ENCODE measurements at places on chromosomes 12 and 14.

DNA sequence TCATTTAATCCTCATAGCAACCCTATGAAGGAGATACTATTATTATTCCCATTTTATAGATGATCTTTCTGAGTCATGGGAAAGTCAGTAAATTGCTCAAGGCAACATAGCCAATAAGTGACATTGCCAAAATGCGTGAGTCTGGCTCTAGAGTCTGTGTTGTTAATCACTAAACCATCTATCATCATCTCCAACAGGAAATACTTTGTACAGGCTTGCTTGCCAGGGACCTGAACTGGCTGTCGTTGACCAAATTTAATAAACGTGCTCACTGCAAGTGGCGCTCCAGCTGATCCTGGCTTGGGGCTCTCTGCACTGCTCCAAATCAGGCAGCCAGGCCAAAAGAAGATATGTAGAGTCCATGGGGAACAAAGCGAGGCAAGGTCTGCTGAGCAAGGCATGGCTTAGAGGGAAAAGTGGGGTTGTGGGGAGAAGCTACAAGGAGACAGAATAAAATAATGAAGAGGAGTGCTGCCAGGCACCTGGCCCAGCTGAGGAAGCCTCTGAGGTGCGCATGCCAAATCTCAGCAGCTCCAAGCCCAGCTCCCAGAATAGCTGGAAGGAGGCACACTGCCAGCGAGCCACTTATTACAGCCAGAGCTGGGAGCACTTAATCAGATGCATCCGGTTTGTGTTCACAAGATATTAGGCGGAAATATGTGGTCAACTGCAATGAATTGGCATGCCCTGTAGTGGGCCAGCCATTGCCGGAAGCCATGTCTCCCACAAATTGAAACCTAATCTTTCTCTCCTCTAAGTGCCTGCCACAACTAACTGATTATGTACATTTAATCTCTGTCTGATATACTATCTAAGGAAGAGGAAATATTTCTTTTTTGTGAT lies 43.3 kb upstream of the PTPRO start:
- peak overlapping the region; percentile 75 for H3K27ac ChIP-seq
- DNase-seq: peak; percentile 61
- H3K27me3 ChIP-seq: no peaks in the 10 kb centered on the region
- H3K4me1 ChIP-seq: no peaks in the 10 kb centered on the region

DNA sequence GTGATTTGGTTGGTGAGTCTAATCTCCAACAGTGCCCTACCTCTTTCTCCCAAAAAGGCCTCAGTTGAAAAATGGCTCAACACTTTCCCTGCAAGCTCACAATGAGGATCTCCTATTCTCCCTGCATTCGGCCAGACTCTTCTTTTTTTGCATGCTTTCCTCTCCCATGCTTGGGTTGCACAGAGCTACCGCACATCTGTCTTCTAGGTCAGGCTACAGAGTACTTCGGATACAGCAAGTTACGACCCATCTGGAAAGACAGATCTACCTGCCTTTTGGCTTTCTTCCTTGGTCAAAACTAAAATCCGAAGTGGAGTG lies 305 bp upstream of the SLC16A7 start:
- H3K4me1 ChIP-seq: no peaks in the 10 kb centered on the region
- peak overlapping the region; percentile 92 for H3K27ac ChIP-seq
- DNase-seq: no peak
- H3K4me3 ChIP-seq: peak overlapping the region; percentile 71

DNA sequence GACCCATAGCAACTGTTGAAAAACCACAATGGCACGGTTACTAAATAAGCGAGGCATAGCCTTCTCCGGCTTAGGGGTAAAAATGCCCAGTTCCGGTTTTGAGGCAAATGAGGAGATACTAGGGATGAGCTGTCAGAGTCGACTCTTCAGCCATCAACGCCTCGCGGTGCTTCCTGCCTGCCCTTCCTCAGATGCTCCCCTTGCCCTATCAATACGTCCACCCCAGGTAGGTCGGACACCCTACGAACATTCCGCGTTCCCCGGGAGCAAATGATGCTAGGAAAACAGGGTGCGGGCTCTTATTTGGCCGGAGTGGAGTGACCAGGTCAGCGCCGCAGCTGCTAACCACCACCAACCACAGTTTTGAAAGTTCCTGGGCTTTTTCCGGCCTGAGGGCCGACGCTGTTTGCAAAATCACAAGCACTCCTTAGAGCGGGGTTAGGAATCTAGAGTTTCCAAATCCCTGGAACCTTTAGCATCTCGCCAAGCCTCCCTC lies 1.2 kb downstream of the SRSF9 start:
- H3K27me3 ChIP-seq: no peaks in the 10 kb centered on the region
- H3K36me3 ChIP-seq: peaks cover 8% of the 10 kb centered on the region
- no peak for DNase-seq
- peak overlapping the region; percentile 98 for H3K27ac ChIP-seq

DNA sequence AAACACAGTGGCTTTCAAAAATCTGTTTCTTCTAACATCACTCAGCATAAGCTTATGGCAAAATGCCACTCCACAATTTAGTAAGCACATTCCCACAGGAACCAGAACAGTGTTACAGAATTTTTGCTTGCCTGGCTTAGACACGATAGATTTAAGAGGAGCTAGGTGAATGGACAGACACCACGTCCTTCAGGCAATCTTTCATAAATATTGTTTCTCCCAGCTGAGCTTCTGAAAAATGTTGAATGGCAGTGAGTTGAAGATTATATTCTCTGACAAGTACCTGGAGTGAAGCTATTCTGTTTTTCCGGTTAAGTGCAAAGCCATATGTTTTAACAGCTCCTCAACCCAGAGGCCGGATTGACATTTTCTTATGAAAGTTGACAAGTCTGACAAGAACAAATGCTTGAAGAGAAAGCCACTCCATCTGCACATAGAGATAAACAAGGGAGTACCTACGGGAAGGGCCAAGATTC lies 102.0 kb downstream of the FSCB start:
- H3K27ac ChIP-seq: no peak overlapping the region
- H3K27me3 ChIP-seq: no peaks in the 10 kb centered on the region
- H3K4me3 ChIP-seq: no peak overlapping the region
- H3K4me1 ChIP-seq: no peaks in the 10 kb centered on the region
- DNase-seq: no peak

DNA sequence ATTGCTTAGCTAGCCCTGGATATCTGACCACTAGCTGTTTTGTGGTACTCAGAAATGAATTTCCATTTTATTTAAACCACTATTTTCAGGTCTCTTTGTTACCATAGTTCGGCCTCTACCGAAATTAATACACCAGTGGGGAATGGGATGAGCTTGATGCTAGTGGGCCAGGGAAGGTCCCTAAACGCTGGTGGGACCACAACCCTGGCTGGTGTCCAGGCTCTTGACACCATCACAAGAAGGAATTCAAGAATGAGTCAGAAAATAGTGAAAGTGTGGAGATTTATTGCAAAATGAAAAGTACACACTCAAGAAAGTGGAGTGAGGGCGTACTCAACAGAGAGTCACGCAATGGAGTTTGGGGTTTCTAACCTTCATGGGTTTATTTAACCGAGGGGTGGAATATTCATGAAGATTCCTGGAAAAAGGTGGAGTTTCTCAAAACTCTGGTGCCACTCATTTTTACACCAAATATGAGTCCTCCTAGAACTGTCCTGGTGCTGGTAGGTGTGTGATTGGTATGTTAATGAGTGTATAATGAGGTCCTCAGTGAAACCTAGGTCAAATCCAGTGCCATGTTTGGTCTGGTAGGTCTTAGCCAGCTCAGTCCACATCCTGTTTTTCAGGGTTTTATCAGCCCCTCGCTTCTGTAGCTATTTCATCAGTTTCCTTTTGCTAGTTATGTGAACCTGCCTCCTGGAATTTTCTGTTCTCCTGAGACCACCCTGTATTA lies 38.9 kb upstream of the LRP6 start:
- no peak overlapping the region for H3K27ac ChIP-seq
- H3K4me1 ChIP-seq: no peaks in the 10 kb centered on the region
- no peak for DNase-seq
- H3K27me3 ChIP-seq: no peaks in the 10 kb centered on the region

DNA sequence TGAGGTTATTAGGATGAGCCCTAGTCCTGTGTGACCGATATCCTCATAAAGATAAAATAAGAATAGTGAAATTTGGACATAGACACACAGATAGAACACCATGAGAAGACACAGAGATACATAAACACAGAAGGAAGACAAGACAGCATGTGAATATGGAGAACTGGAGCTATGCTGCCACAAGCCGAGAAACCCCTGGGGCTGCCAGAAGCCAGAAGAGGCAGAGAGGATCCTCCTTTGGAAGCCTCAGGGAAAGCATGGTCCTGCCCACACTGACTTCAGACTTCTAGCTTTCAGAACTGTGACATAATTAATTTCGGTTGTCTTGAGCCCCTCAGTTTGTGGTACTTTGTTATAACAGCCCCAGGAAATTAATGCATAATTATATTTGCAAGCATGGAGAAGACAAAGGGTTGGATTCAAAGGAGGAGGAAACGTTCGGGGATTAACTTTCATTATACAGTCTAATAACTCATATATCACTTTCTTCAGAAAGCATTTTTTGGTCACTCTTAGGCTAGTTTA lies 1501.8 kb upstream of the FLRT2 start:
- no peaks in the 10 kb centered on the region for H3K36me3 ChIP-seq
- no peak overlapping the region for H3K27ac ChIP-seq
- H3K27me3 ChIP-seq: no peaks in the 10 kb centered on the region
- H3K4me3 ChIP-seq: no peak overlapping the region

GRCh38 chr12:7483343-7483742 lies 20.2 kb downstream of the CD163 start:
- no peak overlapping the region for H3K27ac ChIP-seq
- H3K36me3 ChIP-seq: no peaks in the 10 kb centered on the region
- no peaks in the 10 kb centered on the region for H3K4me1 ChIP-seq
- no peak for DNase-seq
- H3K4me3 ChIP-seq: no peak overlapping the region

- no peak overlapping the region for H3K27ac ChIP-seq
- no peak overlapping the region for H3K4me3 ChIP-seq
- no peak for DNase-seq
Observed at GRCh38 chr12:49340095-49340870, 3.3 kb upstream of the C1QL4 start.

- H3K4me1 ChIP-seq: no peaks in the 10 kb centered on the region
- no peak overlapping the region for H3K4me3 ChIP-seq
- no peaks in the 10 kb centered on the region for H3K27me3 ChIP-seq
- DNase-seq: peak; percentile 6
Observed at GRCh38 chr14:99321955-99322730, 50.1 kb upstream of the BCL11B start.

GRCh38 chr12:84874825-84875139 lies 37.8 kb downstream of the SLC6A15 start:
- no peak overlapping the region for H3K27ac ChIP-seq
- H3K4me1 ChIP-seq: no peaks in the 10 kb centered on the region
- no peaks in the 10 kb centered on the region for H3K36me3 ChIP-seq
- H3K27me3 ChIP-seq: no peaks in the 10 kb centered on the region

Data from breast epithelium (tissue), 4 donors.